ENCODE measurements at places on chromosomes 16 and 17.

DNA sequence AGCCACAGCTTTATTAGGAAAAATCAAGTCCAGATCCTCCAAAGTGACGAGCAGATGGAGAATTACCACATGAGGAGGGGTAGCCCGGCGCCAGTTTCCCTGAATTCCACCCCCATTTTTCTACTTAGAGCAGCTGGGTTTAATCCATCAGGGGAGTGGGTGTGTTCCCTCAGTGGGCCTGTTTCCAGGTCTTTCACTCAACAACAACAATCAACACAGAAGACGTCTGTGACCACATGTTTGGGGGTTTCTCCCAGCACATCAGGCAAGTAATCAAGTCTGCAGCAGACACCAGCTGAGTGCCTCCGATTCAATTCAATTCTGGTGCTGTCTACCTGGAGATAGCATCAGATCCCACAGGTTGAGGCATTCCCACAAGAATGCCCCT, 6.8 kb downstream of the SLC6A2 start:
- no peak for DNase-seq

GRCh38 chr16:49993579-49993978, 31.4 kb upstream of the CNEP1R1 start:
- DNase-seq, result no peak

DNA sequence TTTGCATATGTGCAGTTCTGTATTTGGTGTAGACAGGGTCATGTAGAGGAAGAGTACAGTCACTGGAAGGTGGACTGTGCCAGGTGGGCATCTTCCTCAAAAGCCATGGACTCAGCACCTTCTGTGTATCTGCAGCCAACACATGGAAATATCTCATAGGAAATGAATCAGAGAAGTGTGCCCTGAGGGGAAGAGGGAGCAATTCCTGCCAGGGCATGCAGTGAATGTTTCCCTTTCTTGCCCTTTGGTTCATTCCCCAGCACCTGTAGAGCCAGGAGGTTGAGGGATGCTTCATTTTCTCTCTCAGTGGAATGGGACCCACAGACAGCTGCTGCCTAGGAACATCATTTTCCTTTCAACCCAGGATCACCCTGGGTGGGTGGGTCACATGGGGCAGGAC, 146.1 kb upstream of the HSBP1 start:
- no peak for DNase-seq

- DNase-seq, result no peak
Observed at GRCh38 chr17:10612957-10613744, 44.0 kb downstream of the MYH3 start.

- DNase-seq, result peak; percentile 67
Observed at GRCh38 chr17:63998050-63998720, at the start of gene PRR29. Gene PRR29 (plus strand): TSS chr17:63998351. CDS start chr17:63998365, 14 bp downstream.
